Pericardium fibroblast (primary cell): ENCODE measurements at places on chromosomes 3 and 15. TPM values are rescaled to one million over a fixed set of nuclear protein-coding genes. Genes with fewer than 3 reads are reported as not detected.

TNFAIP8L3 gene
- 10.3 and 14.4 TPM in 2 replicates for total RNA-seq

TOP2B gene
- total RNA-seq: 40.4 and 40.6 TPM in 2 replicates

SERINC4 gene
- not detected in 2 replicates for total RNA-seq

GOLGA8O gene
- total RNA-seq: under 0.01 TPM in 1 of 2 replicates, not detected in the other

CPNE4 gene
- not detected in 2 replicates for total RNA-seq

SRGAP3 gene
- total RNA-seq: 0.43 and 5.7 TPM in 2 replicates

SLC2A2 gene
- not detected in 2 replicates for total RNA-seq

PATL2 gene
- total RNA-seq: not detected in 2 replicates

USP50 gene
- total RNA-seq: not detected in 2 replicates

FSIP1 gene
- total RNA-seq: 1.7 TPM in 1 of 2 replicates, not detected in the other

C3orf20 gene
- 0.09 and 0.35 TPM in 2 replicates for total RNA-seq

COL6A6 gene
- total RNA-seq: 0.26 and 5.0 TPM in 2 replicates

CRABP1 gene
- total RNA-seq: not detected in 2 replicates

SLC26A6 gene
- 18.0 and 29.3 TPM in 2 replicates for total RNA-seq

AGBL1 gene
- not detected in 2 replicates for total RNA-seq

DBR1 gene
- 7.6 and 7.7 TPM in 2 replicates for total RNA-seq

CYP1A2 gene
- not detected in 2 replicates for total RNA-seq

CX3CR1 gene
- total RNA-seq: not detected in 2 replicates

SCAPER gene
- total RNA-seq: 5.4 and 10.0 TPM in 2 replicates

GABRR3 gene
- total RNA-seq: not detected in 2 replicates

CACNA1D gene
- total RNA-seq: 0.09 TPM in 1 of 2 replicates, not detected in the other

CHDH gene
- total RNA-seq: under 0.01 and 0.17 TPM in 2 replicates

TGM4 gene
- total RNA-seq: 0.17 TPM in 1 of 2 replicates, not detected in the other

ITPKA gene
- total RNA-seq: 2.8 and 4.8 TPM in 2 replicates

TMEM108 gene
- 0.23 and 0.85 TPM in 2 replicates for total RNA-seq

DTX3L gene
- total RNA-seq: 10.9 and 14.6 TPM in 2 replicates

PPP1R14D gene
- total RNA-seq: not detected in 2 replicates

HPS3 gene
- total RNA-seq: 12.7 and 16.5 TPM in 2 replicates

ST8SIA2 gene
- 0.09 TPM in 1 of 2 replicates, not detected in the other for total RNA-seq

SLC51A gene
- 0.82 TPM in 1 of 2 replicates, not detected in the other for total RNA-seq

TOPBP1 gene
- total RNA-seq: 12.6 and 15.5 TPM in 2 replicates

SIN3A gene
- 16.9 and 22.6 TPM in 2 replicates for total RNA-seq

ALG1L2 gene
- not detected in 2 replicates for total RNA-seq

PTPN9 gene
- 17.3 and 21.4 TPM in 2 replicates for total RNA-seq

TMCO5A gene
- total RNA-seq: not detected in 2 replicates

GOLGA6A gene
- total RNA-seq: not detected in 2 replicates

BAHD1 gene
- total RNA-seq: 10.7 and 13.9 TPM in 2 replicates

TPRA1 gene
- 65.4 and 74.1 TPM in 2 replicates for total RNA-seq

NANOGP8 gene
- total RNA-seq: not detected in 2 replicates

NMNAT3 gene
- 0.93 and 1.0 TPM in 2 replicates for total RNA-seq

DAPK2 gene
- 2.3 and 3.0 TPM in 2 replicates for total RNA-seq

MEGF11 gene
- not detected in 2 replicates for total RNA-seq

FBXL2 gene
- 6.7 and 13.1 TPM in 2 replicates for total RNA-seq

RPL15 gene
- total RNA-seq: 3,895 and 5,262 TPM in 2 replicates

INKA1 gene
- 3.4 and 11.9 TPM in 2 replicates for total RNA-seq

GXYLT2 gene
- 35.1 and 43.3 TPM in 2 replicates for total RNA-seq

CLRN1 gene
- not detected in 2 replicates for total RNA-seq

ACTL6A gene
- total RNA-seq: 23.7 and 26.5 TPM in 2 replicates

RBPMS2 gene
- 0.35 and 0.94 TPM in 2 replicates for total RNA-seq

GRAMD2A gene
- 0.12 and 0.26 TPM in 2 replicates for total RNA-seq

FOXB1 gene
- not detected in 2 replicates for total RNA-seq

RASL12 gene
- total RNA-seq: 2.2 and 4.7 TPM in 2 replicates

SPTBN5 gene
- under 0.01 TPM in 1 of 2 replicates, not detected in the other for total RNA-seq

GHSR gene
- not detected in 2 replicates for total RNA-seq

HTR3E gene
- not detected in 2 replicates for total RNA-seq

MYNN gene
- total RNA-seq: 9.6 and 13.4 TPM in 2 replicates

FSTL1 gene
- 1,426 and 1,923 TPM in 2 replicates for total RNA-seq

GRM7 gene
- not detected in 2 replicates for total RNA-seq

DUOXA2 gene
- not detected in 2 replicates for total RNA-seq
